Gastroesophageal sphincter (tissue), 4 donors: ENCODE measurements at places on chromosomes 6 and 20. TPM values are rescaled to one million over a fixed set of nuclear protein-coding genes. Genes with fewer than 3 reads are reported as not detected.

The ADAM33 gene
- 15.9 TPM for total RNA-seq

DNA sequence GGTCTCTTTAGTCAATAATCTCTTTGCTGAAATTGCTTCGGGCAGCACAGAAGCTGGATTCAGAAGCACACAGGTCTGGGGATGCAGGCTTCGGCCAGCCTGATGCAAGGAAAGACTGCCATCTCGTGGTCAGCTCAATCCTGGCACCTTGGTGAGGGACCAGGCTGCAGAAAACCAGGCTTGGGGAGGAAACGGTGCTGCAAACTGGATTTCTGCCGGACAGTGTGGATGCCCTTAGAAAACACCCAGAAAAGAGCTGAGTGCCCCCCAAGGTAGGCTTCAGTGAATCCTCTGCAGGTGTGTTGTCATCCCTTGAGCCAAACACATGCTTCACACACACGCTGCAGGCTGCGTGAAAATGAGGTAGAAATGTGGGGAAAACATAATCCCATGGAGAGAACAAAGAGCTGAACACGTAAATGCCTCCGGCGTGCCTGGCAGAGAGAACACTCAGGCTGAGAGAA lies 89.8 kb upstream of the PAX1 start:
- peak; percentile 39 for ATAC-seq

- ATAC-seq = no peak
Measured at GRCh38 chr6:4114123-4114522, 21.3 kb downstream of the ECI2 start.

The SLC2A4RG gene
- 36.5 TPM for total RNA-seq

DNA sequence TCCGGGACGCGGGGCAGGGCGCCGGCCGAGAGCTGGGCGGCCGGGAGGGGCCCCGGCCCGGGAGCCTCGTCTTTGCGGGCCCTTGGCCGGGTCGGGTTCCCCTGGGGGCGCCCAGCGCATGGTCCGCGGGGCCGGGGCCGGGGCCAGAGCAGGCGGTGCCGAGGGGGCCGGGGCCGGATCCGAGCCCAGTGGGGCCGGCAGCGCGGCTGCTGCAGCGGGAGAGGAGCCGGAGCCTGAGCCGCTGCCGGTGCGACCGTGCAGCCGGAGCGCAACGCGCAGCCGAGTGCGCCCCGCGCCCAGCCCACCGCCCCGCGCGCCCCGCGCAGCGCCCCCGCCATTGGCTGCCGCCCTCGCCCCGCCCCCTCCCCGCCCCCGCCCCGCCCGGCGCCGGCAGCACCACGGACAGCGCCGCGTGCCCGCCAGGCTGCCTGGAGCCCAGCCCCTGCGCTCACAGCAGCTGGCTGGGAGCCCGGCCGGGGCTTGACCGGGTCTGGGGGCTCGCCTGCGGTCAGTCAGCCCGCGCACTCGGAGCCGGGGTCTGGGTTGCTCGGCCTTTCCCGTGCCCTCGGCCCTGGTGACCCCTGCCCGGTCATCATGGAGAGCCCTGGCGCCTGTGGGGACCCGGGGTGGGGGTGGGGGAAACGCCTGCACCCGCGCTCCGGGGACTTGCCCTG lies at the start of gene HRH3:
TSS of gene HRH3 (minus strand) at position 287 of the 674 bp plus-strand sequence. CDS start 308 bp downstream, outside the sequence.
- peak; percentile 66 for ATAC-seq

- ATAC-seq = no peak
Measured at GRCh38 chr6:16840291-16840690, 79.0 kb upstream of the ATXN1 start.

The NHSL1 gene
- 7.4 TPM for total RNA-seq

DNA sequence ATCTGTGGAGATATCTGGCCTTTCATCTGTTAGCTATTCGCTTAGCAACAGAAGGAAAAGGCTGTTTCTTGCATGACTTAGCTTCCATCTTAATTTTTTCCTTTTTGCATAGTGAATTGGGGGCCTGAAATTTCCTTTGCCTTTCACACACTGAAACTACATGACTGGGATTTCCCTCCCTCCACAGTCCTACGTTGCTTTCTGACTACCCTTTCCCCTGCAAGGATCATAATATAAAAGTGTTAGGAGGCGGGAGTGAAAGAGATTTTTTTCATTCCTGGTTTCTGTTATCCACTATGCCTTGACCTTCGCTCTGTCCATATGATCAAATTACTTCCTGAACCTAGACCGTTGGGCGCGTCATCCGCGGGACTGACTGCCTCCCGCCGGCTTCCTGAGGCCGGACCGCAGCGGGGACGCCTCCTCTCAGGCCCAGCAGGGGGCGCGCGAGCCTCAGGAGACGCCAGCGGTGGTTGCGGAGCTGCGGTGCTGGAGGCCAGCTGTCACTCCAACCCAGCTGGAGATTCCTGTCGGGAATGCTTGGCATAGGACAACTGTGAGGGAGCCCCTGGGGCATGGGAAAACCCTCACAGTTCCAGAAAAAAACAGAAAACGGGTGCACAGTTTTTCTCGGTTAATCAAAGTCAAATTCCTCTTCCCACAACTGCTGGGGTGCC lies 55.6 kb downstream of the MEP1A start:
- ATAC-seq = peak; percentile 91

The SLC16A10 gene
- total RNA-seq = 0.93 TPM

GRCh38 chr6:168088161-168089053 lies 9.4 kb upstream of the FRMD1 start:
- peak; percentile 67 for ATAC-seq

- no peak for ATAC-seq
Measured at GRCh38 chr6:134029495-134030455, 22.6 kb downstream of the SLC2A12 start.

- ATAC-seq = no peak
Measured at GRCh38 chr6:38775870-38776269, 60.8 kb downstream of the DNAH8 start.

DNA sequence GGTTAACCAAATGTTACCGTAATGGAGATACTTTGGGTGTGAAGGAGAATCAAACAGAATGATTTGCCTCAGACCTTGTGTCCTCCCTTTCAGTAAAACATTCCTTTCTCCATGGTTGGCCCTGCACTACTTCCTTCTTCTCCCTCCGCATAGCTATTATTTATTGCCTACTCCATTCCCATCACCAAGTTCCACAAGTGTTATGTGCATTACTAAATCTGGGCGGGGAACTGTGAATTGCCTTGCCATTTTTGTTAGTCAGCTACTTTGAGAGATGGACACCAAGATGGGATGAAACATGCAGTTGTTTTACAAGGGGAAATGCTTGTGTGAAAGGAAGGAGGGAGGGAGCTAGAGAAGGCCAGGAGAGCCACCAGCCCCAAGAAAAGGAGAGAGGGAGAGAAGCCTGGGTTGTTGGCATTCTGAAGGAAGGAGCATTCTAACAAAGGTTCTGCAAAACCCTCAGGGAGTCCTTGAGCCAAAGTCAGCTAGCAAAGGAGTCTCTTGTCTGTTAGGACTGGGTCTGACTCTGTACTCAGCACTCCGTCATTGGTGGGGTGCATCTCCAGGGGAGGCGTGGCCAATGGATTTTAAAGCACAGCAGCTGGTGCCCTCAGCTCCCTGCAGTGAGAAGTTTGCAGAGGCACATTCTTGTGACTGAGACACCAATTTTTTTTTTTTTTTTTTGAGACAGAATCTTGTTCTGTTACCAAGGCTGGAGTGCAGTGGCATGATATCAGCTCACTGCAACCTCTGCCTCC lies 83.6 kb upstream of the CHD6 start:
- ATAC-seq = no peak
